Activated naive CD8-positive, alpha-beta T cell treated with anti-CD3 and anti-CD28 coated beads for 36 hours (primary cell): ENCODE measurements at places on chromosomes 5 and 9.

DNA sequence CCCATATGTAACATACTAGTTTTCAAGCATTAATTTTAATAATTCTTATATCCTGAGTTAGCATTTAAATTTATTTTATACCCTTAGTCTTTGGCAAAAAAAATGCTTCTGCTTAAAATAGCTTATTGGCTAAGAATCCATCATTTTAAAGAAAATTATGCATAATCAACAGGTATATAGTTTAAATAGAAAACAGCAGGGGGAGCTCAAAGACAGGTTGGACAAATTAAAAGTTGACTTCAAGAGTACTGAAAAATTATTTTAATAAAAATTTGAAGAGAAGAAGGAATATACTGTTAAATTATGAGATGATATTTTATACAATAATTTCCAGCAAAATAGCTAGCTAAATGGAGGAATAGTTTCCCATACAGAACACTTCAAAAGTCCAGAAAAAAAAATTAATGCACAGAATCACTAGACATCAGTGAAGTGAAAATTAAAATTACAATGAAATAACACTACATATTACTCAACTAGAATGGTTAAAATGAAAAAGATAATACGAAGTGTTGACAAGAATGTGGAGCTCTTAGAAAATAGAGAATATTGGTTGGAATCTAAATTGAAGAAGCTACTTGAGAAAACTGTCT lies 387.1 kb downstream of the PDE4D start:
- no peak for DNase-seq

- peak; percentile 52 for DNase-seq
Measured at GRCh38 chr9:129584136-129584535, 36.8 kb downstream of the C9orf50 start.

GRCh38 chr9:89659891-89660685 lies 55.3 kb downstream of the GADD45G start:
- no peak for DNase-seq

DNA sequence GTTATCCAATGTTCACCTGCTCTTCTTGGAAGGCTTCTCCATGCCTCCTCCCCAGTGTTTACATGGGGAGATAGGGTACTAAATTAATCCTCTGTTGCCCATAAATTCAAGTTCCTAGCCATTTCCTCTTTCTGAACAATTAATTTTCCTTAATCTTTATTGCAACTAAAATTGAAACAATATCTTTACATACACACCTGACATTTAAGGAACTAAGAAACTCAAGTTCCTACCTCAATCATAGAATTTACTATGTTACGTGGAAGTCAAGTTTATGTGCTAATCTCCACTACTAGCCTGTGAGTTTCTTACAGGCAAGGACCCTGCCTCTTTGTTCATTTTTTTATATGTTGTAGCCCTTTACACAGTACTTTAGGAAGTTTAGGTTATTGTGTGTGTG lies 10.1 kb upstream of the ADRB2 start:
- DNase-seq: no peak

- no peak for DNase-seq
Measured at GRCh38 chr5:39157701-39158100, 61.7 kb downstream of the FYB1 start.

GRCh38 chr5:94243612-94244011 lies 374.8 kb downstream of the KIAA0825 start:
- DNase-seq: no peak

GRCh38 chr5:138843316-138844124 lies 31.6 kb downstream of the LRRTM2 start:
- no peak for DNase-seq

GRCh38 chr5:42992088-42992879 lies 47.8 kb downstream of the ANXA2R start:
- peak; percentile 74 for DNase-seq

- DNase-seq: peak; percentile 50
Measured at GRCh38 chr9:97904725-97905124, 17.6 kb downstream of the TRMO start.

- DNase-seq: no peak
Measured at GRCh38 chr9:128923493-128923883, 2.7 kb downstream of the PHYHD1 start.

- no peak for DNase-seq
Measured at GRCh38 chr5:179261301-179262125, 83.7 kb downstream of the ADAMTS2 start.

- DNase-seq: no peak
Measured at GRCh38 chr5:43889233-43889632, 286.3 kb downstream of the NNT start.

- DNase-seq: no peak
Measured at GRCh38 chr5:112138526-112138925, 280.6 kb downstream of the EPB41L4A start.

- no peak for DNase-seq
Measured at GRCh38 chr5:88551724-88552345, 283.2 kb upstream of the TMEM161B start.

DNA sequence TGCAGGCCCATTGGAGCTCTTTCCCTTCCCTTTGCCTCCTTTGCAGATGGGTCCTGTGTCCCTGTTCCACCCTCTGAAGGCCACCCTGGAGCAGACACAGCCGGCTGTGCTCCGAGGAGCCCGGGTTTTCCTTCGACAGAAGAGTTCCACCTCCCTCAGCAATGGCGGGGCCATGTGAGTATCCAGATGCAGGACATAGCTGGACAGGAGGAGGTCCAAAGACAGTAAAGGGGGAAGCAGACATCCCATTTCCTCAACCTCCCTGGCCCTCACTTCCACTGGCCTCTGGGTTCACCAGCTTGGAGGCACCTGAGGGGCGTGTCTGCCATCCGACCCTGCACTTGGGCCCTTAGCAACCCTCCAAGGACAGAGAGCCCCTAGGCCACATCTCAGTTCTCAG lies 237.9 kb downstream of the CACNA1B start:
- no peak for DNase-seq

GRCh38 chr5:73031839-73032238 lies 76.0 kb downstream of the FCHO2 start:
- no peak for DNase-seq

DNA sequence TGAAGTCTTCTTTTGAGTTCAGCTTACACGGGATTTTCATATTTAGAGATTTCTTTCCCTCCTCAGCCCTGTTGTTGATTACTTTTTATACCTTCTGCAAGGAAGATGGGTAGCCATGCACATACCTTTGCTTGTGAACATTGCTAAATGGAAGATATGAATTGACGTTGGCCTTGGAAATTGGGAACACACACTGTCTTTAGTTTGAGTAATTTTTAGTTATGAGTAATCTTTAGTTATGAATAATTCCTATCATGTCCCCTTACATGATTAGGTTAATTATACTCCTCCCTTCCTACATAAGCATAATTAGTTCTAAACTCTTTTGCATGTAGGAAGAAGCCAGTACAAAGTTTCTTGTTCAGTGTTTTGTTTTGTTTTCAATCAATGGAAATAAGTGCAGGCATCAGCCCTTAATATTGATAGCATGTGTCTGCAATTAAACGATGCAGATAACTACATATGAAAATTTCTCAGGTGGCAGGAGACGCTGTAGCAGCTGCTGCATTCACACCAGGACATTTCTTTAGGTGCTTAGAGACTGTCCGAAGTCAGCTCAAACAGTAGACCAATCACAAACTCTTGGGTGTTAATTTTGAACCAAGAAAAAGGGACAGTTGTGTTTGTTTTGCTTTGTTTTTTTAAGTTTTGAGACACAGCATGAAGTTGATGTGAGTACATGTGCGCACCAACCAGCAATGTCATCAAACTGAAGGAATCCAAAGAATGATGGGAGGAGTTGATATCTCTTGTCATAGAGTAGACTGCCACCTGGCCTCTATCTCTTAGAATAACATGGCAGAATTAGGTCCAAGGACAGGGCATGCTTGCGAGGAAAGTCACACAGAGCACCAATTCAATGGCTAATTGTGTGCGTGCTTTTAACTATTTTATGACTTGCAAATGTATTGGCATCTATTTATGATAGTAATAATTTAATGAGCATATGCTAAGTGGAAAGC lies 51.4 kb downstream of the SMARCA2 start:
- no peak for DNase-seq

DNA sequence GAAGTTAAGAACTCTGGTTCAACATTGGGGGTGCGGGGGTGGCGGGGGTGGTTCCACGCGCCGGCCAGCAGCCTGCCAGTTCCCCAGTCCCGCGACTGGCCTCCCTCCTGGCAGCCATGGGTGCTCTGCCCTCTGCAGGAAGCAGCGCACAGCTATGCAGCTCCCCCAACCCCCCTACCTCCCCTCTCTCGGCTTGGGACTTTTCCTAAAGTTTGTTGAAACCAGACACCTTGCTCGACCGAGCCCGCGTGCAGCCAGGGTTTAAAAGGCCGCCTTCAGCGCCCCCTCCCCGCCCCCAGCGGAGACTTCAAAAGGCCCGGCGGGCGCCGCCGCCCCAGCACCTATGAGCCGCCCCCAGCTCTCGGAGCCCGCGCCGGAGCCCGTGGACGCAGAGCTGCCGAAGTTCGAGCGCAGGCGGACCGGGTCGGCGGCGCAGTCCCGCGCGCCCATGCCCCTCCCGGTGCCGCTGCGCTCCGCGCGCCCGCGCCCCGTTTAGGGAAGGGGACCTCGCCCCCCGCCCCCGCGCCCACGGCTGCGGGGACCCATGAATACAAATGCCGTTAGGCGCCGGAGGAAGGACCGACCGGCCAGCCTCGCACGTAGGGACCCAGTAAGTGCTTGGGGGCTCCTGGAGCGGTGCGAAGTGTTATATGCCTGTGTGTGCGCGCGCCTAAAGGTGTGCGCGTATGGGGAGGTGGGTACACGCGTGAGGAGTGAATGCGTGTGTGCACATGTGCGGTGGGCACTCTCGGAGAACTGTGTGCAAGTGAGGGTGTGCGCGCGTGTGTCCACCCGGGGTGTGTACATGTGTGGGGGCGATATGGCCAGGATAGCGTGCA lies 1.4 kb upstream of the COL27A1 start:
- peak; percentile 14 for DNase-seq

DNA sequence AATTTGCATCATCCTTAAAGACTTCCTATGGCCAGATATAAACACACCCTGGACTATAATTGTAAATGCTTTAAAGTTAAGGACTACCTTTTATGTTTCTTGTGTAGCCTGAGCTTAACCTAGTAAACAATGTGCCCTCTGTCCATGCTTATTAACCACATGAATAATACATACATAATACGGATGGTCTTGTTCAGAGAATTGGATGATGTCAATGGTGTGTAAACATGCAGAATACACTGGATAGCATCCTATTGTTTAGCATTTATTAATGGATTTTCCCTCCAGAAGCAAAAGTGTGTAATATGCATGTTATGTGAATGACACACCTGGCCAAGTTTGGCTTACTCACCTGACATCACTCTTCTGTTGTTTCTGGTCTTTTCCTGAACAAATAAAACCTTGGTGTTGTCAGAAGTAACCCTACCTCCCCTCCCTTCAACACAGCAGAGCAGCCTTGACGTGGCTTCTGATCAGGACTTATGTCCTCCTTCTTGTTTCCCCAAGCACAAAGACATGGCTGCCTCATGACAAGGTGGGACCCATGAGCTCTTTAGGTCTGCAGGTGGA lies 517.9 kb downstream of the MTRR start:
- DNase-seq: no peak

DNA sequence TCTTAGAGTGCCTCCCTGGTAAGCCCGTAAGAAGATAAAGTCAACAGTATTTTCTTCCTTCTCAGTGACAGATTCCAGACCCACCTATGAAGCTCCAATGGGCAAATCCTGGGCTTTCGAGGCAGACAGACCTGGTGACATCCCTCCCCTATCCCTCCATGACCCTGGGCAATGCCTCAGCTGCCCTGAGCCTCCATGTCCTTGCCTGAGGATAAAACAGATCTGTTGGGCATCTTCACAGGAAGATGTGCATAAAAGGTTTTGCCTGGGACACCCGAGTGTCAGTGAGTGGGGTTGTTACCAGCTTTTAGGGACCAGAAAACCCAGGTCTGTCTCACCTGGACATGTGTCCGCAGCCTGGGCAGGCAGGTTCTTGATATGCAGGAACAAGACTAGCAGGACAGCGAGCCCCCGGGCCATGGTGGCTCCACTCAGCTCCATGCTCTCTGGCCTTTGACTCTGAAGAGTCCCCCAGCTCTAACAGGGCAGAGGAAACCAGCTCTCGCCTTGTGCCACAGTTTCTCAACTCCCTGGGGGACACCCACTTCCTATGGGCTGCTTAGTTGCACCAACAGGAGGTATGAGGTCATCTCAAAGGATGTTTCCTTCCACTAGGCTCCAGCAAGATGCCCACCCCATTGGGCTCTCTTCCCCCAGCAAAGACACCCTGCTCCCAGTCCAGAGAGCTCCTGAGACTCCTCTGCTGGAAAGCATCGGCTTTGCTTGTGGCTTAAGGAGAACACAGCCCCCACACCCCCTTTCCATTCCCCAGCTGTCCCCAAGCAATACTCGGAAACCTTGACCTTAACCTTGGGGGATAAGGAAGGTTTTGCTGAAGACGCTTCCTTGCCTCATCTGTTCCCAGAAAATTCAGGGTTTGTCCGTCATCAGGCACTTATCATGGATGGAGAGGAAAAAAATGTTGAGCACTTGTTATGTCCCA lies at the start of gene FCN1:
TSS of gene FCN1 (minus strand) at position 482 of the 943 bp plus-strand sequence. CDS start at position 441, 41 bp downstream.
- no peak for DNase-seq

GRCh38 chr5:162391833-162392232 lies 324.3 kb downstream of the GABRG2 start:
- DNase-seq: no peak

DNA sequence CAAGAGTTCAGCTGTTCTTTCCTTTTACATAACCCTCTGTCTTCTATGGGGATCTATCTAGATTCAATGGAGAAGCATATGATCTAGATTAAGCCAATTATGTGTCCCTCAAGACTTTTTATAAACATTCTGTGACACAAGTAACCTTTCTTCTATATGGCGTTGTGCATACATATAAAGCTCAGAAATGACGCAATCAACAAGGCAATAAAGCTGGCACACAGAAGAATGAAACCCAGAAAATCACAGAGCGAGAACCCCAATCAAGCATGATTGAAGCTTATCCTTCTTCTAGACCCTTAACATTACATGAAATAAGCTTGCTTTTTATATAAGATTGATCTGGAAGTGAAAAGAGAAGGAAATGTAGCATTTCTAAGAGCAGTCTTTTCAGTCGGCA lies 178.9 kb downstream of the DMRTA1 start:
- no peak for DNase-seq

GRCh38 chr9:124135813-124136365 lies 121.9 kb upstream of the NEK6 start:
- no peak for DNase-seq

DNA sequence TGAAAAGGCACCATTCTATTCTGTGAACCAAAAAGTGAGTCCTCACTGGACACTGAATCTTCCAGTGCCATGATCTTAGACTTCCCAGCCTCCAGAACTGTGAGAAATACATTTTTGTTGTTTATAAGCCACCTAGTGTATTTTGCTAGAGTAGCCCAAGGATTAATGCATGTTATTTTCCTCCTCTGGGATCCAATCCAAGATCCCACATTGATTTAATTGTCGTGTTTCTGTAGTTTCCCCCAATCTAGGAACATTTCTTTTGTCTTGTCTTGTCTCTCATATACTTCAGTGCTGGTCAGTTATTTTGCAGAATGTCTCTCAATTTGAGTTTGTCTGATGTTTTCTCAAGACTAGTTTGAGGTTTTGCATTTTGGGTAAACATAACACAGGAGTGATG lies 36.4 kb downstream of the GDNF start:
- DNase-seq: no peak

GRCh38 chr5:141100243-141100805 lies at the start of gene PCDHB3:
Gene PCDHB3 (plus strand): TSS chr5:141100473. CDS start chr5:141100650, 177 bp downstream.
- DNase-seq: peak; percentile 28
